NCI-H446 (cell line): ENCODE measurements at places on chromosomes 3 and 15.

DNA sequence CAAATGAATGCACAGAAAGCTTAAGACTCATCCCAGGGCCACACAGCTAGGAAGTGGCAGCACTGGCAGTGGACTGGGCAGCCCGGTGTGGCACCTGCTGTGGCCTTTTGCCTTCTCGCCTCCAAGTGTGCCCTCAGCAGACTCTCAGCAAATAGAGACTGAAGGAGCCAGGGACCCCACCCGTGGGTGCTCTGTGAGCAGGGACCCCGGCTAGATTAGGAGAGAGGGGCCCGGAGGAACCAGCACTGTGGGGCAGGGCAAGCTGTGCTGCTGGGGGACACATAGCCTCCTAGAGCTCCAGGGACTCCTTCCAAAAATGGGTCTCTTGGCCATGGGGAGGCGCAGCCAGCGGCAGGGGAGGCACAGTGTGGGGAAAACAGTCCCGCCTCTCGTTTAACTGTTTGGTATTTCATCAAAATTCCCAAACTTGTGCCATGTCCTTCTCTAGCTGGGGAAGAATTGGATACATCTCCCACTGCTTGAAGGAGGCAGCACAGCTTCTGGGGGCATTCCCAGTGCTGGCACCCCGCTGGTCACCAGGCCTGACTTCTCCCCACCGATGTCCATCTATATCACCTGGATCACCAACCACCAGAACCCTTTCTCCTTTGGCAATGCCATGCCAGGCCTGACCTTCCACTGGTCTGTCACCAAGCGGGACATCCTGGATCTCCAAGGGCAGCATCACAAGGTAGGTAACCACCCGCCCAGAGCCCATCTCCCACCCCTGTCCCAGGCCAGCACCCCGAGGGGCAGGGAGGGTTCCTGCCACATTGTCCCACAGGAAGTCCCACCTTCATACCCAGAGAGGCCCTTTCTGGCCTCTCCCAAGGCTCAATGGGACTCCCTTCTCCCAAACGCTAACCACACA, 12.0 kb upstream of the TXNRD3 start:
- DNase-seq, result no peak

- DNase-seq, result no peak
Measured at GRCh38 chr3:5690904-5691532, 503.5 kb downstream of the EDEM1 start.

DNA sequence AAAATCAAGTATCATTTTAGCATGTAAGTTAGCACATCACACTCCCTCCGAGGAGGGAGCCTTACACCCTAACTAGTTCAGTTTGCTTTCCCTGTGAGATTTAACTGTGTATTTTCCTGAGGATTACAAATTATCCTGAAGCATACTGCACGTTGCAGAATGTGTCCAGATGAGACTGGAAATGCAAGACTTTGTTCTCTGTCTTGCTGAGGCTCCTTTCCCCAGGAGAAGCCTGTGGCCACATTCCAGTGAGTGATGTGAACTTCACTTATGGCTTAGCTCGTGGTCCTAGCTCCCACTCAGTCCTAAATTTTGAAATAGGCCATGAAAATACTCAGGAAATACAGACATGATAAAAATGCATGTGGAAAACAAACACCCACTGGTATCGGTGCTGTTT, 23.7 kb downstream of the PDZRN3 start:
- DNase-seq, result no peak

DNA sequence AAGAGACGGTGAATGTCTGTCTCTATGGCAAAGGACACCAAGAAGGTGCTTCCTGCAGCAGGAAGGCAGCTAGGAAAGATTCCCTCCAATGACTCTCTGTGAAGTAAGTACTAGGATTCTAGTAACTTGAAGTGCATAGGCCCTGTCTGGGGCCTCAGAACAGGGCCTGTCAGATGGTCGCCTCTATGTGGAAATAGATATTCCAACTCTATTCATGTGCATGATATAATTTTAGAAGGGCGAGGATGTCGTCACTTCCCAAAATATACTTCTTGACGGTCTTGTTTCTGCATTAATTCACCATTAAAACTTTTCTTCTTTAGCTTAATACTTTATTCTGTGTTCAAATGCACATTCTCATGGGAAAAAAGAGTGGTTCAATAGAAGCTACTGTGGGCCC, 167.0 kb downstream of the TLE3 start:
- no peak for DNase-seq
